ENCODE measurements at places on chromosomes 6 and 20.

GRCh38 chr6:157649311-157650260, 173.5 kb upstream of the SNX9 start:
- no peak for DNase-seq

DNA sequence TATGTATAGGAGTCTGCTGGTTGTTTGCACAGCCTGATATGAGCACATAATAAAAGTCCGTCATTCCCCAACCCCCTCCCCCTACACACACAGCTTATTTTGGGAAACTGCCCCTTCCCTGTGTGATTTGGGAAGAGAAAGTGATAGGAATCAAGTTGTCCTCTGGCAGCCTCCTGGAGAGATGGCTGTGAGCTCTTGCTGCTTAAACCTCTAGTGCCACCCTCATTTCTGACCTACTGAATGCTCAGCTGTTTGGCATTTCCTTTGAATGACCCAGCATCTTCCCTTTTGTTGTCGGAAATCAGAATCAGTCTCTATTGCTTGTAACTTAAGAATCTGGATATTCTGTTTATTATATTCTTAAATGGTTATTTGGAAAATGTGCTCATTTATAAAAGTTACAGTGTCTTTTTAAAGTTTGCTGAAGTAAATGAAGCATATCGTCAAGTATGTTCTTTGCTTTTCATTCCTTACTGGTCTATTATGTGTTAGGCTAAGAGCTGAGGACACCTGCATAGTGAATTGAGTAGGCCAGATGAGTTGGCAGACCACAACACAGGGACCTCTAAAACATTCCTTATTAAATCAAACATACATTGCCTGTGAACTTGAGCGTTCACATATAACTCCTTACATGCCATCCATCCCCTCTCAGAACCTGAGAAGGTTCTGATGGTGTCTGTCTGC, 5.5 kb downstream of the RWDD2A start:
- no peak for DNase-seq

- no peak for DNase-seq
Measured at GRCh38 chr6:169292338-169293124, 38.9 kb upstream of the THBS2 start.

DNA sequence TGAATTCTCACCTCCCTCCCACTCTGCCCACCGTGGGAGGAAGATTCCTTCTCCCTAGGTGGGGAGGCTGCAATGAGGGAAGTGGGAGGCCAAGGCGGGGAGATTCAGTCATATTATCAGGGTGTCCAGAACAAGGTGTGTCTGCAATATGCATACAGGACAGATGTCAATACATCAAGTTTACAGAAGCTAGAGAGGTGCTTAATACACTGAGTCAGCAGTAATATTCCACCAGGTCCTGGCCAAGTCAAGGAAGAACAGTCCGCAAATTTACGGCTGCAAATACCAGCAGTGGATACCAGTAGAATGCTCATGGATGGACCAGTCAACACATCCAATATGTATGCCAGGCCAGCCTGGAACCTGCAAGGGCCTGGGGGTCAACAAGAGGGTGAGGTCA, 119.0 kb downstream of the MCHR2 start:
- no peak for DNase-seq

GRCh38 chr6:121334299-121335086, at the start of gene TBC1D32:
Gene TBC1D32, minus strand, starts transcription at chr6:121334480. Its CDS starts 50 bp downstream, at chr6:121334430.
- DNase-seq: peak; percentile 91

DNA sequence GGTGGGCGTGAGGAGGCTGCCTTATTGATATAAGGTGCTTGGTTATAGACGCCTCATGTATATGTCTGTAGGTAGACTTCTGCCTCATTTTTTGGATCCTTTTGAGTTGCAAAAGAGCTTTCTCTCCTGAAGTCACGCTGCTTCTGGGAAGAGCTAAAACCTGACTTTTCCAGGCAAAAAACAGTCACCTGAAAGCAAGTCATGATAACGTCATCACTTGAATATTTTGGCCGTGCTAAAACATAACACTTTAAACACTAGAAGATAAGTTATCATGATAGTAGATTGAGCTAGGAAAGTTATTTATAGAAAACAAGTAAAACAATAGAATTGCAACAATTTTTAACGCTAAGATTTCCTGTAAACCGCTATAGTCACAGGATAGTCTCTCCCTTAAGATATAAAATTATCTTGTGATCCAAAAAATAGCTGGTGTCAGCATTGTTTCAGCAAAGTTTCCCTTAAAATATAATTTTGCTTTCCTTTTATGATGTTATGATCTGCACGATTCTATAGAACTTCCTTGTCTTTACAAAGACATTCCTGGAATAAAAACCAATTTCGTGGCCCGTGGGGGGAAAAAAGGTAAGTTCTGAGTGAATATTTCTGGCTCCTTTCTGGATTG, 69.0 kb upstream of the AKAP12 start:
- DNase-seq: no peak

DNA sequence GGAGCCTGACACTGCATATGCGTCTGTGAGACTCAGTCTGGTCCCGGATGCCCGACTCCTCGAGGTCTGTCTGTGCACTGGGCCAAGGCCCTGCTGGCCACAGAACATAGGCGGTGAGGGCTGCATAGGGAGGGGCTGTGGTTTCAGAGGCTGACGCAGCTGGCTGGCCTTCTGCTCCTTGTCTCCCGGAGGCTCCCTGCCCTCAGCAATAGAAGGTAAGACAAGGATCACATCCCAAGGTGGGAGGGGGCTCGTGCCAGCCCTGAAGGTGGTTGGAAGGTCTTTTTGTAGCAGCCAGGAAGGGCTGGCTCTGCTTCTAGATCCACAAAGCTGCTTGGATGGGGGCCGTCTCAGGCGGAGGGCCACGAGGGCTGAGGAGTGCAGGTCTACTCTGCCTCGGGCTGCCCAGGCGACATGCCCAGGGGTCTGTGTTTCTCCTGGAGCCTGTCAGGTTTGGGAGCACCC, 239.8 kb upstream of the SULF2 start:
- DNase-seq: no peak

GRCh38 chr6:52643158-52643557, 27.8 kb upstream of the TMEM14A start:
- no peak for DNase-seq

DNA sequence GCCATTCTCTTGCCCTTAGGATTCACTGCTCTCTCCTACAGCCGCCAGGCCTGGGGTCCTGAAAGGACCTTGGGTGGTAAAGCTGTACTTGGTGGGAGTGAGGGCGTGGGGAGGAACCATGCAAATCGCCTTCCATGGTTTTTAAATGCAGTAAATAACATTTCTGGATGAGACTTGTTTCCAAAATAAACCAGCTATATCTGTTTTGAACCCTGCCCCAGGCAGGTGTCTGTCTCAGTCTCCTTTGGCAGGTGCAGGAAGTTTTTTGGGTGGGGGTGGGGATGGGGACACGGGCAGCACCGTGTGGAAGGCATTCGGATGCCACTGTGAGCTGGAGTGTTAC, 14.3 kb downstream of the ITPA start:
- no peak for DNase-seq

GRCh38 chr6:128156321-128157111, 255.7 kb upstream of the THEMIS start:
- no peak for DNase-seq

- no peak for DNase-seq
Measured at GRCh38 chr6:1201547-1202200, 110.2 kb upstream of the FOXQ1 start.

DNA sequence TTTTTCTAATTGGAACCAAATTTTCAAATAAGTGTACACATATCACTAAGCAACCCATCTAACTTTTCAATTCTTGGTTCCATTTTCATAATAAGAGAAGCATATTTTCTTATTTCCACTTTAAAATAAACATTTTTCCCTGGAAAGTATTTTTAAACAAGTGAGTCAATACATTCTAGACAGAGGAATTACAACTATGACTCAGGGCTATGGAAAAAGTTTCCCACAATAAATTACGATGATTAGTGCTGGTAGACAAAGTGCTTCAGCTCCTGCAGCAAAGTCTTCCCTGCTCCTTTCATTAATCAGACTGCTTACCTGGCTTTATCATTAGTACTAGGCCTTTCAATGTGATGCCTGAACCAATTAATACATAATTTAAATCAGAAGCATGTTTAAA, 322.5 kb downstream of the HACE1 start:
- DNase-seq: no peak

- DNase-seq: no peak
Measured at GRCh38 chr6:90008189-90008907, 114.1 kb downstream of the GJA10 start.

DNA sequence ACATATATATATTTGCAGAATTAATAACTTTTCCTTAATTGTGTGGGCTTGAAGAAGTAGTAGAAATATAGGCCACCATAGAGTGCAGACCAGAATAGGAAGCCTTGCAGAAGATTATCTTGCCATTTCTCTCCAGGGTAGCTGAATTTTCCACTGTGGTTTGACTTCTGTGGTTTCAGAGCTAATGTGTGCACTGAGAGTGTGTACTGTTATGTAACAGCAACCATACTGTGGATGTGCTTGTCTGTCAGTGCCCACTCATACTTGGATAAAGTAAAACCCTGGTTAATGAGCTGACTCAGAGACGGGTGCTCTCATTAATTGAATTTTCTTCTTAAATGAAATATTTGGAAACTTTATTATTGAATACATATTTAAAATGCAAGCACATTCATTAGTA, 57.2 kb downstream of the CEP43 start:
- peak; percentile 41 for DNase-seq

DNA sequence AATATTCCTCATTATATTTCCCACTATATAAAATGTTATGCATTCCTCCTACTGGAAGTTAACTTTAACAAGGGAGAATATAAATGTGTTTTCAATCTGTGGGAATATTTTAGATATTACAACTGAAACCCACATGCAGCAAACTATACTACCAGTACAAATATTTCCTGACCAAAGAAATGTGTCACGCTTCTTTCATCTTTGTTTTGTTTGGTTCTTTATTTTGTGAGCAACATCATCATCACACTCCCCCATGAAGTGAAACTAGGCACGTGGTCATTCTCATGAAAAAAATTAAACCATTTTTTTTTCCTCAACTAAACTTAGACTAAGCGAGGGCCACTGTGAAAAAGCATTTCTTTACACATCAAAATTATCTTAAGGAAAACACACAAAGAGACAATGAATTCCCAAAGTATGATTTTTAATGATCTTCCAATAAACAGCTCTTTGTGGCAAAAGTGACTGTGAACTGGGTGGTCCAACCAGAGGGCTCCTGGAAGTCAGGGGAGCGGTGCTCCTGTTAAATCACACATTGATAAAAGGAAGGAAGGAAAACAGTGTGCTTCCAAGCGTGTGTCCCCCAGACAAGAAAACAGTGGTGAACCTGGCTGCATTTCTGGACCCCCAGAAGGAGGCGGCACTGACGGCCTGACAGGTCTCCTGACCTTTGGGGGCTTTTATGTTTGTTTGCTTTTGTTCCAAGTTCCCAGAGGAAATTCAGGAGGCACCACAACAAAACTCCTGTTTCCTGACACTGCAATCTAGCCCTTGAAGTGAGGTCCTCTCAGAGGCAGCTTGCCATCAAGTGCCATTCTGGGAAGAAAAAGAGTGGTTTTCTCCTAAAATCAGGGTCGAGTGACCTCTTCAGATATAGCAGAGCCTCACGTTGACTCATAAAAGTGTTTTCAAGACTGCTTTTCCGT, 166.8 kb upstream of the FOXQ1 start:
- DNase-seq: no peak
